MV-4-11 (cell line): ENCODE measurements at places on chromosomes 13 and 19.

DNA sequence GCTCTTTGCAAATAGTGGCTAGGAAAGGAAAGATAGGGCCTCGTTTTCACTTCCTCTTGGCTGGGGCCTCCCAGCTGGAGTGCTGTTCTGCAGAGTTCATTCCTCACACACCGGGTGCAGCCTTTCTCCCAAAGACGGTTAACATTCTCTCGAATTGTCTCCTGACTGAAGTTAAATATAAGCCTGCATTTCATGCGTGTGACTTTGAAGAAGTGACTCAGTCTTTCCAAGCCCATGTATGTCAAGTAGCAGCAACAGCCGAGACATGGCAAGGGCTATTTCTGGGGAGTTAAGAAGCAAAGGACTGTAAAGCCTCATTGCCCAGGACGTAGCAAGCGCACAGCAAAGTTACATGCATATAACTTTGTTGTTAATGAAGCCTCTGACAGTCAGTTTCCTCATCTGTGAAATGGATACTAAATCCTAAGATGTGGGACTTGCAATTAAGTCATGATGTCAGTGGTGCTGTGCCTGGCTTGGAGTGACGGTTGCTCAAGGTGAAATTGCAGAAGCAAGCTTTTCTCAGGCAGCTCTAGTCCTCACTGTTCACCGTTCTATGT is 502.4 kb downstream of the MYO16 start:
- DNase-seq: peak; percentile 99

- no peak for DNase-seq
Observed at GRCh38 chr13:29810145-29810742, 40.2 kb downstream of the UBL3 start.

GRCh38 chr19:29615891-29616425 is 9.9 kb downstream of the POP4 start:
- no peak for DNase-seq

- no peak for DNase-seq
Observed at GRCh38 chr13:22469452-22469851, 711.3 kb upstream of the SGCG start.

GRCh38 chr13:30654430-30654829 is 36.7 kb downstream of the USPL1 start:
- DNase-seq: no peak

DNA sequence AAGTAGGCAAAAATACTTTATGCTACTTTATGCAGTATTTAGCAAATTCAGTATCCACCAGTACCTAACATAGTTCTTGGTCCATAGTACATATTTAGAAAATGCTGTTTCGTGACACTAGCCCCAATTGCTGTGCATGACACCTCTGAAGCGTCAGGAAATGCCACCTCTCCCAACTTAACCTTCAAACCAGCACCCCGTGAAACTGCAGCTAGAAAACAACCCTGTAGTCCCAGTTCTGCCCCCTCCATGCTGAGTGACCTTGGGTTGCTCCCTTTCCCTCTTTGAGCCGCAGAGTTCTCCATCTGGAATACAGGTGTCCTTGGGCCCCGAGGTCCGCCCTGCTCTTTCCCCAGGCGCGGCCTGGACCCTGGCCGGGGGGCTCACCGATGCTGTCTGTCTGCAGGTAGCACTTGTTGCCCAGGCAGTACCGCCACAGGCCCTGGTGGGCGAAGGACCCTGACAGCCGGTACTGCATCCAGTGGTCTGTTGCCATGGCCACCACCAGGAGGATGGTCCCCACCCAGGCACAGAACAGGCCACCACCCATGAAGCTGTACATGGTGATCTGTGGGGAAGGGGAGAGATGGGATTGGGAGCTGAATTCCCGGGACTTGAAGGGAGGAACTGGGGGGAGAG is 773 bp downstream of the LIM2 start:
- no peak for DNase-seq

DNA sequence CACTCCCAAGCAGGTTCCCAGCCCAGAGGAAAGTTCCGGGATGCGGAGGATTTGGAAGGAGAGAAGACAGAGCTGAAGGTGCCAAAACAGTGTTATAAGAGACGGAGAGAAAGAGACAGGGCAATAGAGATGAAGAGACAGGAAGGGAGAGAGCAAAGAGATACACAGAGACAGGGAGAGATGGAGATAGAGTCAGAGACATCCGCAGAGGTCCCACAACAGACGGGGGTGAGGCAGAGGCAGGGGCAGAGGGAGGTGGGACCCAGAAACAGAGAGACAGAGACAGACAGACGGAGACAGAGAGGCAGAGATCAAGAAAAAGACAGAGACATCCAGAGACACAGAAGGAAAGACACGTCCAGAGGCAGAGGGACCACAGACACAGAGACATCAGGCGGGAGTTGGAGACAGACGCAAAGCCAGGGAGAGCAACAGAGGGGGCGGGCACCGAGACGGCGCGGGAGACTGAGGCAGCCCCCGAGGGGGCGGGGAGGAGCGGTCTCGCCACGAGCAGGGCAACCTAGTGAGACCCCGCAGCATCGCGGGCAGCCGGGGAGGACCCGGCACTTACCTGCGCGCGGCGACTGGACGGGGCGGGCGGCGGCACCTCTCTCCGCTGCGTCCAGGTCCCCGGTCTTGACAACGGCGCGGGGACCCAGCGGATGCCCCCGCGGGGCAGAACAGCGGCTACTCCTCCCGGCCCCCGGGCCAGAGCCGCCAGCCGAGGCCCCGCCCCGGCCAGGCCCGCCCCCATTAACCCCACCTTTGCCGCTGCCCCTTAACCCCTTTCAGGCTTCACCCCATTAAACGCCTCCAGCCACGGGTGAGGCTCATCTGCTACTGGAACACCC is at the start of gene GPR4:
TSS of gene GPR4 (minus strand) at position 689 of the 851 bp plus-strand sequence. CDS start 10,346 bp downstream, outside the sequence.
- DNase-seq: no peak

DNA sequence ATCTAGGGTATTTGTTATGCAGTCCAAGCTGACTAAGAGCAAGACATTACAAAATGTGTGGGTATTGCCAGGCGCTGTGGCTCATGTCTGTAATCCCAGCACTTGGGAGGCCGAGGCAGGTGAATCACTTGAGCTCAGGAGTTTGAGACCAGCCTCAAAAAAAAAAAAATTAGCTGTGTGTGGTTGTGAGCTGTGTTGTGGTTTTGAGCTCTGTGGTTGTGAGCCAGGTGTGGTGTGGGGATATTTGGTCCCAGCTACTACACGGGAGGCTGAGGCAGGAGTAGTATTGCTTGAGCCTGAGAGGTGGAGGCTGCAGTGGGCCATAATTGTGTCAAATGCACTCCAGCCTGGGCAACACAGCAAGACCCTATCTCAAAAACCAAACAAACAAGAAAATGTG is 5.6 kb upstream of the KEAP1 start:
- peak; percentile 49 for DNase-seq

- no peak for DNase-seq
Observed at GRCh38 chr19:42473686-42474085, 30.9 kb upstream of the CXCL17 start.

- DNase-seq: no peak
Observed at GRCh38 chr13:108947551-108948030, 318.2 kb downstream of the MYO16 start.

DNA sequence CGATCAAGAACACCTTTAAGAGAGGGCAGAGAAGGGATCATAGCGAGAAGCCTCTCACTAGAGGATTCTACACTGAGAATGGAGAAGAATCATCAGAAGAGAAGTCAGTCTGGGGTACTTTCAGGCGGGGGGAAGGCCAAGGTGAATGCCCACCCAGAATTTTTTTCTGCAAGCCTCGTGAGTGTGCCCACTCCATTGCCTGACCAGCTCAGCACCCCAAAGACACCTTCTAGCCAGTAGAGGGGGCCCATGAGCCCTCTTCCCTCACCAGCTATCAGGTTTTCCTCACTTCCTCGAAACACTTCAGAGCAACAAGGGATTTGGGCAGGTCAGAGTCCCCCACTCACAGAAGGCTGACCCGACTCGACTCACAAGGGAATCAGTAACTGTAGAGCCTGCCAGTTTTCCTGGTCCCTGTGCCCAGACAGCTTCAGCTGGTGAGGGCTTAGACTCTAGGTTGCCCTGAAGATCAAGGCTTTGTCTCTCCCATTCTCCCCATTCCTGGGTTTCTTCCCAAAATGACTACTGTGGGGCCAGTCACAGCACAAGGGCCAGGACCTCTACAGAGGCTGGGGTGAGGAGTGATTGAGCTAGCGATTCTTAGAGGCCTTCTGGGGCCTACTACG is 18.4 kb downstream of the NLRP13 start:
- DNase-seq: peak; percentile 34

GRCh38 chr19:35511337-35511736 is 2.1 kb downstream of the DMKN start:
- DNase-seq: no peak

DNA sequence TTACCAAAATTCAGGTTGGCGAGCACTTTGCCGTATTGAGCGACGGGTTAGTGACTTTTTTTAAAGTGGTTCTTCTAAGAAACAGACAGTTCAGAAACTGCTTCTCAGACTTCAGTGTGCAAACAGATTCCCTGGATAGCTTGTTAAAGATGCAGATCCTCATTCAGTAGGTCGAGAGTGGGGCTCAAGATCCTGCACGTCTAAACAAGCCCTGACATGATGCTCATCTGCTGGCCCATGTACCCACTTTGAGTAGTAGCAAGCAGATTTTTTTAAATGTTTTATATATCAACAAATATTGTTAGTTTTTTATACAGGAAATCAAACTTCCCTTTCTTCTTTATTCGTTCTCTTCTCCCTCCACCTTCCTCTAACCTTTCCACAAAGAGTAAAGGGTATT is 7.3 kb downstream of the METTL21C start:
- DNase-seq: no peak

- no peak for DNase-seq
Observed at GRCh38 chr19:1997353-1998233, 17.9 kb downstream of the BTBD2 start.

DNA sequence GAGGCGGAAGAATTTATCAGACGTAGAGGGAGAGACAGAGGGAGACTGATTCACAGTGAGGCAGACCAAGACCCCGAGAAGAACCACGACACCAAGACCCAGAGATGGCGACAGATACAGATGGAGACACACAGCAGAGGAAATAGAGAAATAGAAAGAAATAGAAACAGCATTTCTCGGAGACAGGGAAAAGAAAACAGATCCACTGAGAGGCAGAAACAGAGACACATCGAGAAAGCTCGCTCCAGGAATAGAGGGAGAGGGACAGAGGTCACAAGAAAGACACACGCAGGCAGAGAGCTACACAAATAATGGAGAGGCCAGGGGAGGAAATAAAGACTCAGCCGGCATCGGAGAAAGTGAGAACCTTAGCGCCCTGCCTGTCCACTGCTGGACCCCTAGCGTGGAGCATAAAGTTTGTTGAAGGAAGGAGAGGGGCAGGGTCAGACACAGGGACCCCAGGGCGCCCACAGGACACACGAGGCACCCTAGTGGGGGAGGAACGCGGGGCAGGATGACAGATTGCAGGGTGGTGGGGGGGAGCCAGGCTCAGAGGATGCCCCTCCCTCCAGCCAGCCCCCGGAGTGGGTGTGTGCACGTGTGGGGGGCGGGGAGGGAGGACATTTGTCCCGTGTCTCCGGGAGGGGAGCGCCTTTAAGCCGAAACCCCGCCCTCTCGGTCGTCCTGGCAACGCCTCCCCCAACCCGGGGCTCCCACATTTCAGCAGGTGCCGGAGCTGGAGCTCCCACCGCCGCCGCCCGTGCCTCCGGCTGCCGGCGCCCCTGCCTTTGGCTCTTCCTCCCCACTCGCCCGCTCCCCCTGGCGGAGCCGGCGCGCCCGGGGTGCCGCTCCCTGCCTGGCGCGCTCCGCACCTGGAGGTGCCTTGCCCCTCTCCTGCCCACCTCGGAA is at the start of gene PRKCG:
TSS of gene PRKCG (plus strand) at position 716 of the 909 bp plus-strand sequence. CDS start 298 bp downstream, outside the sequence.
- DNase-seq: no peak

DNA sequence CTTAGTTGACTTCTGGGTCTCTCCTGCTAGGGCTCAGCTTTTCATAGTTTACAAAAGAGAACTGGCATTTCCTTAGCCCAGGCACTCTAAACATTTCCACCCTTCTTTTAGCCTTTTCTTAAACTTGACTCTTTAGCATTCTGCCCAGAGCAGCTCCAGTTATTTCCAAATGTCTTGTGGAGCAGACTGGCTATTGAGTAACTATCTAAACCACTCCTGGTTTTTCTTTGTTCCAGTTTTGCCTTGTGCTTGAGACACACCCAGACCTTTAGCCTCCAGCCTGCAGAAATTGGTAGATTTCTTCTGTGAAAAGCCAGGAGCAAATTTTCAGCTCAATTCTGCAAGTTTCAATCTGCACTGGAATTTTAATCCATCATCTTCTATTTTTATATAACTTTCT is 1813.1 kb downstream of the OLFM4 start:
- DNase-seq: peak; percentile 1

DNA sequence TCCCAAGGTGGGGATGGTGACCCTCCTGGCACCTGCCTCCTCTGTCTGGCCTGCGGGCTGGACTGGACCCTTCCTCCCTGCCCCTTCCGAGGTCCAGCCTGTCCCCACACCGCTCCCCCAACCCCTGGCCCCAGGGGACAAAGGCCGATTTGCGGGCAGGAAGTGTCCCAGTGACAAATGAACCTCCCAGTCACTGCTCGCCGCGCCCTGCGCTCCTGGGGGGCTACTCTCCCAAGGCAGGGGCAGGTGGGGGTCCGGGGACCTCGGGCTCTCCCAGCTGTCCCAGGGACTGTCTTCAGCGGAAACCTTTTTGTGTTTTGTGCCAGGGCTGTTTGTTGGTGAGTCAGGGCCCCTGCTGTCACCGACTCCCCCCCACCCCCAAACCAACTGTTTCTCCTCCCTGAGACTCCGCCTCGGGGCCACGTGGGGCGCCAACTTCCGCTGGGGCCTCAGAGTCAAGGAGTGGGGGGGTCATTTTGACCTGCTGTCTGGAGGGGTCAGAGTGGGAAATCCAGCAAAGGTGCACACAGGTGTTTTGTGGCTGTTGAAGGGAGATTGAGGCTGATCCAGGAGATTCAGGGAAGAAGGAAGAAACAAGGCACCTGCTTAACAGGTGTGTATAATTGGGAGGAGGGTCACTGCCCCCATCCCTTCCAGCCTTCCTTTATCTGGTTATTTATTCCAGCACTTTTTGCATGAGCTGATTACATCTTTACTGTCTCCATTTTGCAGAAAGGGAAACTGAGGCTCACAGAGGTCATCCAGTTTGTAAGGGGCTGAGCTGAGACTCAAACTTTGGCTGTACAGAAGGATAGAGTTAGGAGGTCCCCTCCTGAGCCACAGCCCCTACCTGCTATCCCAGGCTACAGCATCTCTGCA is 831 bp downstream of the PGPEP1 start:
- peak; percentile 72 for DNase-seq

DNA sequence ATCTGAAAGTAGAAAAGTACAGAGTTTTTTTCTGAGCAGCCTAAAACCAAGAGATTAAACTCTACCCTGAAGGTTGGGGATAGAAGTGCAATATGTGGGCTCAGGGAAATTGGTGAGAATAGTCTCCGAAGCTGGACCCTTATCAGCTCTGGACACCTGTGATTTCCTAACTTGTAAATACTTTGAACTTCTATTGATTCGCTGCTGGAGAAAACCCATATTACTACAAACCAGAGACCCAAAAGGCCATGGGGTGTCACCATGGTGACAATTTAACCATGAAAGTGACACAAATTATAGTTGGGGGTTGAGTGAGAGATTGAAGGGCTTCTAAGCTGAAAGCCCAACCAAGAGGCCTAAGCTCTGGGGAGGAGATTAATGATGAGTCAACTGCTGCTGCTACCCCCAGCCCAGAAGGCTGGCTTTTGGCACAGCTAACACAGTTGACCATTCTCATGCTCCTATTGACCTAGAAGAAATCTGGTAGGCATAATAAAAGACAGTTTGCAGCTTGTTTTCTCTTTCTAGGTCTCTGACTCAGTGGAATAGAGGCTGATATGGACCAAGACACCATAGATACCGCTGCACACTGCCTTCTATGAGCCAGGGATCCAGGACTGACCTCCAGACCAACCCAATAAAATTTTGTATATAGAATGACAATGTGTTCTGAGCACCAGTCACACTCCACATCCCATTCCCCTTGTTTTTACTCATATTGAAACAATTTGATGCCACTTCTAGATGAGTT is 131.9 kb upstream of the FNDC3A start:
- DNase-seq: no peak
